ENCODE measurements at places on chromosomes 11 and 22.
A peak's percentile ranks its signal among the peaks of the same experiment; 100 is the strongest.

- DNase-seq: no peak
These were observed 1.3 kb downstream of the MYH9 start for GRCh38 chr22:36386351-36386899.

GRCh38 chr11:115497303-115497702, 6.9 kb downstream of the CADM1 start:
- DNase-seq: peak; percentile 36

DNA sequence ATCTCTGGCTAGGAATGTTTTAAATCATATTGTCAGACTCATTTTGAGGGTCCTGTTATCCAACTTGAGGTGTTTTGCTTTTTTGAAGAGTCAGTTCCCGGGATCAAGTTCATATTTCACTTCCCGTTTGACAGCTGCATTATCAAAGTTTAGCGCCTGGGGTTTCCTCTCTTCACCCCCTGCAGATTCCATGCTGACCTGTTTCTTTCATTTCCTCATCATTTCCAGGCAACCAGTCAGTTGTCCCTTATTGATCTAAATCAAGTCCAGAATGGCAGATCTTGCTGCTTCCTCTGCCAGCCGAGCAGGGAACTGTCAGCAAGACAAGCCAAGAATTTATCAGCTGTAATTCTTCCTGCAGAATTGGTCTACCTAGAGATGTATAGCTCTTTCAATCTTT, 197.6 kb upstream of the SYN3 start:
- DNase-seq: no peak

- no peak for DNase-seq
These were observed 7.1 kb downstream of the LARGE2 start for GRCh38 chr11:45929486-45930030.

- DNase-seq: no peak
These were observed 51.6 kb downstream of the NTM start for GRCh38 chr11:131422029-131422428.

- no peak for DNase-seq
These were observed 431.4 kb upstream of the CCDC90B start for GRCh38 chr11:83717537-83717936.

GRCh38 chr22:44392446-44392921, 79.7 kb upstream of the SHISAL1 start:
- DNase-seq: no peak

DNA sequence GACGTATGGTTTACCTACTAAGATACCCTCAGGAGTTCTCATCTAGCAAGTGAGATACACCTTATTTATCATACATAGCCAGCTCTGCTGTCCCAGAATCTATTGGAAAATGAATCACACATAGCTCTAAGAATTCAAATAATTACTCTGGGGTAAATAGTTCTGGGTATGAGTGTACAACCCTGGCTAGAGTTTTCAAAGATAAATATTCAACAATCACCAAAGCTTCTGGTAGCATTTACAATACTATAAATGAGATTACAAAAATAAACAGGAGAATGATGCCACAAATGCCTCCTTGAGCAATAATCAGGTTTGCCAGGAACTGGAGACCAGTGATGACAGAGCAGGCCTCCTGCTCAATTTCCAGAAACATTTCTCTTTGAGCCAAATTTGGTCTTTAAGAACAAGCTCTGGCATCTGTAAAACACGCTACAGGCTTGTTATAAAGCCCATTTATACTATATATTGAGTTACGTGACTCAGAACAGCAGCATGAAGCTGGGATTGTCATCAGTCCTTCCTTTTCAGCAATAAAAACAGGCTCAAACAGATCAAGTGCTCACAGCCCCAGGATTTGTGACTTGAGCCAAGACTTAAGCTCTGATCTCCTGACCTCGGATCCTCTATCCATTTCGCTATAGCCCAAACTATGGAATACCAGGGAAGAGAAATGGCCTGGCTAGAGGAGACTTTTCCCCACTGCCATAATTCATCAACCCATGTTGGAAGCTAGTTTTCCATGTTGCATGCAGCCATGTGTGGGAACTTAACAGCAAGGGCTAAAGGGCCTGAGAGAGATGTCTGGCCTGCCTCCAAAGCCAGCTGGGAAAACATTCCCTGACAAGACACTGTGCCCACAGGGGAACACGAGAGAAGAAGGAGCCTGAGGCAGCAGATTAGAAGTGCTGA, 19.7 kb downstream of the RAB30 start:
- DNase-seq: no peak

- DNase-seq: no peak
These were observed 5.0 kb downstream of the CRKL start for GRCh38 chr22:20922141-20922751.

DNA sequence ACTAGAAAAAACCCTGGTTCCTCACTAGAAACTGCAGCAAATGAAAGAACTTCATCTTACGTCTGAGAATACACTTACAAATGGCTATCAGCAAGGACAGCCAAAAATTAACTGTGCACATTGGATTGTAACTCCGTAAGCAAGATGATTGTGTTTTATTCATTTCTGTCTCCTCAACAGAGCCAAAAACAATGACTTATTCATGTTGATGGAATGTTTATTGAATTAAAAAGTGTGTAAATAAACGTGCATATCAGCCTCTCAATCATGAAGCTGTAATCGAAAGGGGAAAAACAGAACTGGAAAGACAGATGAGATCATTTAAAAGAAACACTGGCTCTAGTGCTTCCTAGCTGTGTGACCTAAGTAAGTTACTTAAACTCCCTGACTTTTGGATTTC, 307.5 kb upstream of the ZC3H12C start:
- no peak for DNase-seq

DNA sequence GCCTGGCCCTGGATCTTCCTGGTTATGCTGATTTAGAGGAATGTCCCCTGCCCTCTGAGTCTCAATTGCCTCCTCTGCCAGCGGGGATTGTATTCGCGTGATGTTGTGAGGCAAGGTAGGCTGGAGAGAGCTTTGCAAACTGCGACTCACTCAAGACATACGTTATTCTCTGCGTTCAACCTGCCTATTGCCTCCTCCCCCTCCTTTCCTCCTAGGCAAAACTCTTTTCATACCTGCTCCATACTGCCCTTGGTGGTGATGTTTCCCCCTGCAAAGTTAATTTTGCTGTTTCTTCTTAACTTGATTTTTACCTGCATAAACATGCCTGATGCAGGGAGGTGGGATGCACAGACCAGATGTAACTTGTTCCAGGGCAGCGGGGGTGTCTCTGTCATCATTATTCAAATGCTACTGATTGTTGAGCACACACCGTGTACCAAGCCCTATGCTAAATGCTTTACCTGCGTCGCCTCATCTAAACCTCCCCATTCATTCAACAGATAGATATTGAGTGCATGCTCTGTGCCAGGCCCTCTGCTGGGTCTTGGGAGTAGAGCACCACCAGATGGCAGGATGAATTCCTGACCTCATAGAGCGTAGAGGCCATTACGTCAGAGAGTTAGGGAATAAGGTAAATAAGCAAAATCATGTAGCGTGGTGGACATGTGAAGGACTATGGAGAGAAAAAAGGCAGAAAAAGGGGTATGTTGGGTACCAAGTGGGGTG, 29.0 kb downstream of the SGSM1 start:
- no peak for DNase-seq

- peak; percentile 15 for DNase-seq
These were observed 700 bp upstream of the STX3 start for GRCh38 chr11:59754494-59754858.

GRCh38 chr11:76735841-76736240, 47.3 kb upstream of the TSKU start:
- DNase-seq: no peak

DNA sequence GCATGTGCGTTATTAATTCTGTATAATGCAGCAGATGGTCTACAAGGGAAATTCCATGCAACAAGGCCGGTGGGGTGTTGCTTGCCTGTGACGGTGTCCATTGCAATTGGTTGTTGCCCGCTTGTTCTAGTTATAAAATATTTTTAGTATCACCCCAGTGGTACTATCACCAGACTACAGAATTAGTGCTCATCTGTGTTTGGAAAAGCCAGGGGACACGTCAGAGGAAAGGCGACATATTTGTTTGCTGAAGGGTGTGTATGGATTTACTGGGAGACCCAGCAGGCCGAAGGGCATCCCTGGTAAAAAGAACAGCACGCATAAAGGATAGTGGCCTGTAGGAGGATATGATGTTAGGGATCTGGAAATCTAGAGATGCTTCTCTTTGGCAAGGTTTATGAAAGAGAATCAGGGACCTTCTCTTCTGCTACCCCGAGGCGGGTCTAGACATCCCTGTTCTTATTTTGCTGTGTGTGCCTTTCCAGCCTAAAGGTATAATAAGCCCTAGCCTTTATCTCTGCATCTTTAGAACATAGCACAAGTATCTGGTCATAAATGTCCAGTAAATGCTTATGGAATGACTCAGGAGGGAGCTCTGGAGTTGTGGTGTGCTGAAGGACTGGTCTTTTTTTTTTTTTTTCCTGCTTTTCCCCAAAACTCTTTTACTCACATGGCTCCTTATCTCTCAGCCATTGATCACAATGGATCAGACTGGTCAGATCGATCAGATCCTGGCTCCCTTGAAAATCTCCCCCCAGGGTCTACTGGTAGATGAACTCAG, 90.9 kb downstream of the LDLRAD3 start:
- DNase-seq: no peak

DNA sequence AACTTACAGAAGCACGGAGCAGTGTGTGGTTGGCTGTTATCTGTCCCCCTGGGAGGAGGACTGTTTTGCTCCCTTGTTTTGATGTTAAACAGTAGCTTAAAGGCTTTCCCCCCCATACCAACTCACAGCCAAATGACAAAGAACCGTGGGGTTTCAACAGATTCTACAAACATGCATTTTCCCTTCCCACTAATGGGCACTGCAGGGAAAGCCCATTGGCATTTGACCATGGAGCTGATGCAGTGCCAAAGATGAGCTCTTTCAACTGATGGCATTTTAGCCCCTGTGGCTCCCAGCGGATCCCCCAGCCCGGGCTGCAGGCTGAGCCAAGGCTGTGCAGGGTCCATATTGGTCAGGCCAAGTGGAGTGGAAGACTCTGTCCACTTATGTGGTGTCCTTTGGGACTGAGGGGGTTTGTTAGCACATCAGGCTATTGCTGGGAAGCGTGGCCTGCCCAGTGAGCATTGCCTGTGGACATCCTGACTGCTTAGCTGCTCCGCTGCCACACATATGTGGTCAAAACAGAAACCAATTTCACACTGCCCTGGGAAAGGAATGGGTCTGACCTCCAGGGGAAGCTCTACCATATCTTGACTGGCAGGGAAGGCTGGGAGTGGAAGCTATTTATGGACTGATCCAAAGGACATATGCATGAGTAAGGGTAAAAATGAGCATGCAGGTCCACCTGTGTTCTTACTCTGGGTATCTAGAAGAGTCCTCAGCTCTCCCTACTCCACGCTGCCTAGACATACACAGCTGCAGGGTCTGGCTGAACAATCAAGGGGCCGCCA, 116.4 kb upstream of the PARVA start:
- DNase-seq: no peak

DNA sequence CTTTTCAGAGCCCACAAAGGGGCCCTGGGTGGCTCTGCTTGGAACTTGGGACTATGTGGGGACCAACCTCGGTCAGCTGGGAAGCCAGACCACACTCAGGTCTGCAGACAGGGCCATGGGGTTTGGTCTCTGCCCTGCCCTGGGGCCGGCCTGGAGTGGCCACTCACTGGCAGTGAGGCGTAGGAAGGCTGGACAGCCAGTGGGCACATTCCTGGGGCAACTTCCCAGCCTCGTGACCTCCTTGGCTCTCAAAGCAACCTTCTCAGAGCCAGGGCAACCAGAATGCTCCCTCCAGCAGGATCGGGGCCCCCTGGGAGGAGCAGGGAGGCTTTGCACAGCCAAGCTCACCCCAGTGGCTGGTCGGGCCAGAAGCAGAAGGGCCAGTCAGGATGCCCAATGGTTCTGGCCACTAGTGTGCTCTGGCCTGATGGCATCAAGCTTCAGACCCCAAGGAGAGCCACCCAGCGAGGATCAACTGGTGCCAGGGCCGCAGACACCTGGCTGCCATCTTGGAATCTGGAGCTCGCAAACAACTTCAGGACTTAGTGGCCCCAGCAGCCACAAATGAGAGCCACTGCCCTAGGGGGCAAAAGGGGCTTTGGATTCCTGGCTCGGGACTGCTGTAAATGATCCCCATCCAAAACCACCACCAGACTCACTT, 87.1 kb downstream of the MYEOV start:
- DNase-seq: no peak

- no peak for DNase-seq
These were observed 338.1 kb upstream of the KIRREL3 start for GRCh38 chr11:127338380-127339259.

DNA sequence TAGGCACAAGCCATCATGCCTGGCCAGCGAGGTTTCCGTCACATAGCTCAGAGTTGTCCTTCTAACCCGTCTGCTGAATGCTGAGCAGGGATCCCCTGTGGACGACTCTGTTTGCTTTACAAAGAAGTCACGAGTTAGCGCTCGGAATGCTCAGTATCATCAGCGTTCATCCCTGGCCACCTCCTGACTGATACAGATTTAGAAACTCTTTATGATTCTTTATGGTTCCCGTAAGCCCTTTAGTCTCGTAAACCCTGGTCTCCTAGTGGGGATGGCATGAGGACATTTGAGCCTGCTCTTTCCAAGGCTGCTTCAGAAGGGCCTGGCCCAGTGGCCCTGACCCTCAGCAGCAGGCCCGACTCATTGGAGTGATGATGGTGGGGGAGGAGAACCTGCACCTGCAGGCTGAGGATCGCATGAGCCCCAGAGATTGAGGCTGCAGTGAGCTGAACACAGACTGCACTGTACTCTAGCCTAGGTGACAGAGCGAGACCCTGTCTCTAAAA, 9.6 kb downstream of the PEX26 start:
- no peak for DNase-seq

- no peak for DNase-seq
These were observed 55.8 kb downstream of the CD6 start for GRCh38 chr11:61027141-61027840.

- DNase-seq: no peak
These were observed 285.1 kb downstream of the TBC1D22A start for GRCh38 chr22:47047321-47048122.

DNA sequence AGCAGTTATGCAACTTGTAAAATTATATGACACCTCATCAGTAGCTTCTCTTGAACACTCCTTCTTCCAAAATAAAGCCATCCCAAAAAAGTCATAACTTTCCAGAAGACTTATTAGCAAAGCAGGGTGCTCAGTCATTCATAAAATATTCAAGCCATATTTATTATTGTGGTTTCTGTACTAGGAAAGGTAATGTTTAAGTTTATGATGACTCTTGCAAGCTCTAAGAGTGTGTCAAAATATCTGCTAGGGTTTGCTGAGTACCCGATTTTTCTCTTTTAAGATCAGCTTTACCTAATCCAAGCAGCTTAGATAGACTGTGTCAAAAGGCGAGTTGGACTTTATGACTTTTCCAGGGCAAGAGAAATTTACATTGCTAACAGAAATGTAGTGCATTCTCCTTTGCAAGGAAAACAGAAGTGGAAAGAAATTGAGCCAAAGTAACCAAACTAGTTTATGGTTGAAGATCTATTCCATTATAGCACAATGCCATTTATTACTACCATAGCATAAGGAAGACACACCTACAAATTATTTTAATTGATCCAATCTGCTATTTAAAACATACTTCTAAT, 98.0 kb upstream of the SOX6 start:
- DNase-seq: no peak

Data from NCI-H1105 (cell line).